Stimulated activated CD8-positive, alpha-beta memory T cell treated with anti-CD3 and anti-CD28 coated beads, Interleukin-4, amount 100 ng/mL, for 24 hours (primary cell): ENCODE measurements at places on chromosomes 3 and 15.

GRCh38 chr15:67103432-67103831, 38.0 kb downstream of the SMAD3 start:
- no peak for DNase-seq

- DNase-seq = no peak
Measured at GRCh38 chr3:192336286-192336685, 391.1 kb downstream of the FGF12 start.

- no peak for DNase-seq
Measured at GRCh38 chr3:71250026-71250425, 333.5 kb downstream of the FOXP1 start.

DNA sequence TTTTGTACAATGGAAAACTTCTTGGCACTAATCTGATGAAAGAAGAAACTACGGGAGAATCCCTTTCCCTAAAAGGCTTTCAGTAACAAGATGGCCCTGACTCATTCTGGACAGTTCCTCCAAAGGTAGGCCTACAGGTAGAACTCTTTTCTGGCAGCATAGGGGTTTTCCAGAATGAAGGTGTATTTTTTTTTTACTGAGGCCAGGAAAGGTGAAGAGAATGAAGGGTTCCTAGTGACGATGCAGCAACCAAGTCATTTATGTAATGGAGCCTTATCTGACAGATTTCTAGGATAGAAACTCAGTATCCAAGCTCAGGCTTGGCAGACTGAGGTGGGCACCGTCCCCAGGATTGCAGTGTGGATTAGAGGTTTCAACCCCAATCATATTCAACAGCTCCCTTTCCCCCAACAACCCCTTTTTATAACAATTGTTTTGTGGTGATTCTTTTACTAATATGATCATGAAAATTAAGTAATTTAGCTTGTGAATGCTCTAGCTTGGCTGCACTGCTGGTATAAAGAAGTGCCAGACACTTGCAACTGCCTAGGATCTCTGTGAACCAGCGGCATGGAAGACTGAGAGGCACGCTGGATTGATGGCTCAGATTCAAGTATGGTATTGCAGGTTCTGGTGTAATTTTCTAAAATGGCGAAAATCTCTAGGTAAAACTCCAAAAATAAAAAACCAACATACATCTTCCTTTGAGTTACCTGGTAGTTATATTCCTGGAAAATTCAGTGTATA, 8.7 kb upstream of the TRIM69 start:
- no peak for DNase-seq

DNA sequence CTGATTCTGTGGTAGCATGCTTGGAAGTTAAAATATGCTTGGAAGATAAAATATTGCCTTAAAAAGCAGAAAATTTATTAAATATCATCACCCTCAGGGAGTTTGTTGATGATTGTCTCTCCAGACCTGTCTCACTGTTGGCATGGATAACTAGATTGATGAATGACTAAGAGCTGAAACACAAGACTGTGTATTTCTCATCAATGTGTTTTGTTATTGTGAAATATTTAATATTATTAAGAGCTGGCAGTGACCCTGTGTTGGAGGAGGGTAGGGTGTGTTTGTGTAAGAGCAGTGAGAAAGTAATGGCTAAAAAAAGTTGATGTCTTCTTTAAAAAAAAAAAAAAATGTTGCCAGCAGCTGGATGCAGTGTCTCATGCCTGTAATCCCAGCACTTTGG, 82.2 kb downstream of the ITPR1 start:
- DNase-seq = no peak

DNA sequence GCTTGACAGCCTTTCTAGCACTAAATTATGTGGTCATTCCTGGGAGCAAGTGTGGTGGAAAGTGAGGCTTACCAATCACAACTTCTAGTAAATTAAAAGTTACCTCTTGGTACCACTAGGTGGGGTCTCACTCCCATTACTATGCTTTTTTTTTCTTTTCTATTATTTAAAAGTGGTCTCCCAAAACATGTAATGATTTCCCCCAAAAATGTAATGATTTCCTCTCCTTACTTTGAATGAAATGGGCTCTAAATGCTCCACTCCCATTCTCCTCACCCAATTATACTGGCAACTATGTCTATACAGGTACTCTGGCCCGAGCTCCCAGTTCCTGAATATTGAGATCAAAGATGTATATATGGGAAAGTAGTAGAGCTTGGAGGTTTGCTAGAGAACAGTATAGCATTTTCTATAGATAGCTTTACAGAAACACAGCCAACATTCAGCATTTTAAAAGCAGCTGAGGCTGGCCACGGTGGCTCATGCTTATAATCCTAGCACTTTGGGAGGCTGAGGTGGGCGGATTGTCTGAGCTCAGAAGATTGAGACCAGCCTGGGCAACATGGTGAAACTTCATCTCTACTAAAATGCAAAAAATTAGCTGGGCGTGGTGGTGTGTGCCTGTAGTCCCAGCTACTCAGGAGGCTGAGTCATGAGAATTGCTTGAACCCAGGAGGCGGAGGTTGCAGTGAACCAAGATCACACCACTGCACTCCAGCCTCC, 70.9 kb downstream of the DCUN1D1 start:
- no peak for DNase-seq

- no peak for DNase-seq
Measured at GRCh38 chr15:31236184-31237042, 90.2 kb upstream of the KLF13 start.

DNA sequence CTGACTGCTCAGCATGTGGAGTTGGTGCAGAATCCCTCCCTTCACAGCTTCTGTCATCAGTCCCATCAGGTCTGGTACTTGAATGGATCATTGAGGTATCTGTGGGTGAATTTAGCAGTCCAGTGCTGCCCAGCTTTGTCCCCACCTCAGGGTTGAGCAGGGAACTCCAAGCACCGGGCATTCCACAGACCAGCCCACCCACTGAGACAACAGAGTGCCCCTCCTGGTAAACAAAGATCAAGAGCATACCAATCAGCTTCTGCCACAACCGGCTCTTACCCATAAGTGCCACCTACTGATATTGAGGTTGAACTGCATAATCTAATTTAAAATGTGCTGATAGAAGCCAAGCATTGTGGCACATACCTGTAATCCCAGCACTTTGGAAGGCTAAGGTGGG, 57.1 kb upstream of the FXR1 start:
- DNase-seq = no peak

GRCh38 chr15:45587863-45588170, 638 bp downstream of the BLOC1S6 start:
- DNase-seq = no peak

GRCh38 chr3:130569461-130570365, 52.7 kb downstream of the COL6A6 start:
- no peak for DNase-seq

- no peak for DNase-seq
Measured at GRCh38 chr3:81868597-81868996, 107.2 kb upstream of the GBE1 start.

- no peak for DNase-seq
Measured at GRCh38 chr3:102390171-102390864, 44.5 kb upstream of the ZPLD1 start.

DNA sequence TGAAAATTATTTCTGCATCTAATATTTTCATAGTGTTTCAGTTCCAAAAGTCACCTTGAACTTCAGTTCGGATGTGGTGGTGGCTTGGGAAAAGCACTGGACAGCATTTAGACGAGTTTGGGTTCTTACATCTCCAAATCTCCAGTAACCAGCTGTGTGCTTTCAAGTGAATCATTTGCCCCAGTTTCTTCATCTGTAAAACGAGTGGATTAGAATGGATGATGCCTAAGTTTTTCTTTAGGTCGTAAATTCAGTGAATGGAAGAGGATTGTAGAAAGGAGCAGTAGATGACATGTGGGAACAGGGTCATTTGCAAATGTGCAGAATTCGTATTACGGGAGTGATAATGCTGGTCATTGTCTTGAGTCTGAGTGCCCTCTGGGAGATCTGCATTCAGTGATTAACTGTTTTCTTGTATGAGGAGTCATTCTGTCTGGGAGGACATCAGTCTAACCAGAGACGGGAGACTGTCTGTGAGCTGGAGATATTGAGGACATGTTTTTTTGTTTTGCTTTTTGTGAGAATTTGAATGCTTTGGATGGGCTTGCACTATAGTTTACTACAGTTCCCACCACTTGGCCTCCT, 641.6 kb upstream of the TBL1XR1 start:
- DNase-seq = no peak

GRCh38 chr15:77002954-77003912, 8.3 kb downstream of the PSTPIP1 start:
- DNase-seq = peak; percentile 68

DNA sequence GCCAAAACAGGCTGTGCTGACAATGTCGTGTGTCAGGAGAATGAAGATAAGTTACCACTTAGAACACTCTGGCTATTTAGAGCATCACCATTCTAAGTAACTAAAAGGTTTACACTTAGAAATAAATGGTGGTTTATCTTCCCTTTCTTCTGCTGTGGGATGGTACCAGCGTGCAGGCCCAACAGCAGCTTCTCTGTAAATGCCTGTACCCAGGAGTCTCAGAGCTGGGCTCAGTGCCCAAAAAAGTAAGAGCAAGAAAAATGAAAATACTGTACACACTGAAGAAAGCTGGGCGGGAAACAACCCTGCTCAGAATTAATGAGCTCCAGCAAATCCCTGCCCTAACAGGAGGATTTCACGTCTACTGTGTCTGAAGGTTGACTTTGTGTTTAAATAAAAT, 206.5 kb downstream of the MFSD1 start:
- no peak for DNase-seq

DNA sequence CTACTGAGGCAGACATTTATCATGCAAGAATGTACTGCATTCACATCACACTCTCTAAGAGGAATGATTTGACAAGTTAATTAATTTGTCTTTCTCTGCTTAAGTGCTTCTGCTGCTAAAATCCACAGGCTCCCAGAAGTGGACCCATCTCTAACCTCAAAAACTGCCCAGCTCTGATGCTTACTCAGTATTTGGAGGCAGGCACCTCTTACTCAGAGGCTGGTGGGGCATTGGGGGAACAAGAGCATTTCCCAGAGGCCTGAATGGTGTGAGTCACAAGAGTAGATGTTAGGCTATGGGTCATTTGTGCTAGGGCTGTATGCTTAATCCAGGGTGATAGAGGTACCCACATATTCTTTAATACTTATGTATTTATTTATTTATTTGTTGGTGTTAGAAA, 34.4 kb upstream of the HCN4 start:
- DNase-seq = no peak

- DNase-seq = no peak
Measured at GRCh38 chr15:80500021-80500420, 95.8 kb downstream of the ARNT2 start.

DNA sequence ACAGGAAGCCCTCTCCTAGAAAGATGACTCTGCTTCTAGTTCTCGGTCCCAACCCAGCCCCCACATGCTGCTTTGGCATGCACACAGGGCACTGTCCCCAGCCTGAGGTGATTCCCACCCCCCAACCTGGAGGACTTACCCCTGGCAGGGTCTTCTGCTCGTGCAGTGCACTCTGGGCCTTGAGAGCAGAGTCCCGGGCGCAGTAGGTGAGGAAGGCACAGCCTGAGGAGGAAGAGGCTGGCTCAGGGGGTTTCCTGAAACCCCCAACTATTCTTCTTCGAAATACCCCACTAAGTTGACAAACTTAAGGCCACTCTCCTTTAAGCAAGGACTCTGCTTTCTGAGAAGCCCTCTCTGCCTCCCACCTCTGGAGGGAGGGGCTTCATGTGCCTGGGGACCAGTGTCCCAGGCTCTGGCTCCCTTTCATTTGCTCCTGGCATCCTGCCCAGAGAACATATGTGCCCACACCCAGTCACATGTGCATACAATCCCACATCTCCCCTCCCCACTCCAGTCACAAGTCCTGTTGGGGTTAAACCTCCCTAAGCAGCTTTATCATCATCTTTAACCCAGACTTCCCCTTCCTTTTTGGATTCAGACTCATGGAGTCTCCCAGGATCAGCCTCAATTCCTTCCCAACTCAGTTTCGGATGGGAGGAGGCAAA, 4.1 kb downstream of the CELF6 start:
- DNase-seq = no peak

GRCh38 chr3:133937061-133937686, 41.5 kb upstream of the RAB6B start:
- DNase-seq = no peak

DNA sequence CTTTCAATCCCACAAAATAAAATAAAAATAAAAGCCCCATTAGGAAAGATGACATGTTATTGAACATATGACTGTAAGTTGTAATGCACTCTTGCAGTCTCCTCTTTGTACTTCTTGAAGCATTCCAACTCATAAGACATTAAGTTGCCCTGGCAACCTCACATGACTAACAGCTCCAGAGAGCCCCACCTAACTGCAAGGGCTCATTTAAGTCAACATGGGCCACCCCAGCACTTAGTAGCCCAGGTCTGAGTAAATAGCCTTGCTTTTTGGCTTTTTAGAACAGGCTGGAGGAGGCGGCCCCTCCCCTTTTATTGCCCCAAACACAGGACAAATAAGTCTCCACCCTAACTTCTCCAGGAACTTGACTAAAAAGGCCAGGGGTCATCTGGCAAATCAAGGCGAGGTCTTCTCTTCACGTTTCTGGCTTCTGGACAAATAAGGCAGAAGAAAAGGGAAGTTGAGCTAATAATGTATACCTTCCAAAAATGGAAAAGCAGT, 135.1 kb downstream of the TMCO5A start:
- DNase-seq = no peak

DNA sequence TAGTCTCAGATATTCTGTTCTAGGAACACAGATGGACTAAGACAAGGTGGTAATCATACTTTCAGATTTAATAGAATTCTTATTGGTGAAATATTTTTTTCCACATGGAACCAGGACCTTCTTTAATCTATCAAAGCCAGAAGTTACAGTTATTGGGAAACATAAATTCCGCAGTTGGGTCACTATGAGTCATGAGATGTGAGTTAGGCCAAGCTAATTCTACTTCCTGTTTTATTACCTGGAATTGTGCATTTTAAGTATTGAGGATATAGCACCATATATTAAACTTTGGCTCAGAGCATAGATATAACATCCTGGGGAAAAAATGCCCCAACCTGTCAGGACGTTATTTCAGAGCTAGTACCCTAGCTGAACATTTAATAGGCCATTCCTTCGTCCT, 96.4 kb upstream of the P3H2 start:
- DNase-seq = no peak

DNA sequence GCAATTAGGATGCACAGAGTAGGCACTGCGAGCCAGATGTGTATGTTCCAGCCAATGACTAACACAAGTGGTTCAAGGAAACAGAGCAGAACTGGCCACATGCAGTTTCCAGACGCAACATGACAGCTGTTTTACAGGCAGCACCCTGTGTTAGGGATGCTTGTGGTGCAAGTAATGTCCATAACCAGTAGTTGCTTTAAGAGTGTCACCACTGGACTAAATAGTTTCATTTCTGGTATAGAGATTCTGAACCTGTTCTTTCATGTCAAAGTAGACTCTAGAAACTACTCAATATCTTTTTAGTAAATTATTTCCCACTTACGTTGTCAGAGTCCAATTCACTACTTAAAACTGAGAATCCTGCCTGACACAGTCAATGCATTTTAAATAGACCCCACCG, 14.5 kb upstream of the LPP start:
- DNase-seq = no peak

- DNase-seq = no peak
Measured at GRCh38 chr3:11558411-11558903, 85.3 kb downstream of the VGLL4 start.

DNA sequence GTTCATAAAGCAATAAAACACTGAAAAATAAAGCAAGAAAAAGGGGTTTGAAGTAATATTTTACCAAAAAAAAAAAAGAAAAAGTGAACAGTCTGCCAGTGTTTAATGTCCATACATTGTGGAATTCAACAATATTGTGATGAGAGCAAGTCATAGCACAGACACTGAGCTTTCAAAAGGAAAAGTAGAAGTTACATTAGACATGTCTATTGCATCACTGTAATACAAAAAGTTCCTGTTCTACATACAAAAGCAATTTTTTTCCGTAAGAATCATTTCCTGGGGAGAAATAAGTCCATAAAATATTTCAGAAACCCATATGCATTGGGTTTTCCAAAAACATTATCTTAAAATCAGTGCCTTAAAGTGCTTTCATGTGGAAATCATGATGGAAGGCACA, 11.8 kb upstream of the HDC start:
- no peak for DNase-seq
